Stimulated activated CD4-positive, alpha-beta T cell treated with anti-CD3 and anti-CD28 coated beads, Interleukin-1b, Interleukin-23, amount 100 ng/mL, for 1 hour (primary cell): ENCODE measurements at places on chromosomes 3 and 15.

- DNase-seq: no peak
These were observed 53.1 kb upstream of the CFAP161 start for GRCh38 chr15:81080996-81081395.

GRCh38 chr3:99741588-99741987 is 76.1 kb upstream of the CMSS1 start:
- DNase-seq: no peak

DNA sequence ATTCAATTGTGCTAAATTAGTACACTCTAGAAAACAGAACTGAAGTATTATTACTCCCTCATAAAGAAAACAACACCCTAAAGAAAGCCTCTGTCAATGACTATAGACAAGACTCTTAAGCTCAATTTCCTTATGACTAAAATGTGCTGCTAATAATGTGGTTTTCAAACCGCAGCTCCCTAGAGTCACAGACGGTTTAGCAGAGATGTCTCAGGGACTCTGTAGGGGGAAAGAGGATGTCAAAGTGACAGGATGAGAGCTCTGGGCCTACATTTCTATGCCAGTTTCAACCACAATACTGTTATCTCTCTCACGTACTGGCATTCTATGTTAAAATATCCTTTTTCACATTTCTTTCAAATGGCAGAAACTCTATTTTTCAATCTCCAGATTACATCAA is 37.6 kb upstream of the WDR49 start:
- DNase-seq: no peak

DNA sequence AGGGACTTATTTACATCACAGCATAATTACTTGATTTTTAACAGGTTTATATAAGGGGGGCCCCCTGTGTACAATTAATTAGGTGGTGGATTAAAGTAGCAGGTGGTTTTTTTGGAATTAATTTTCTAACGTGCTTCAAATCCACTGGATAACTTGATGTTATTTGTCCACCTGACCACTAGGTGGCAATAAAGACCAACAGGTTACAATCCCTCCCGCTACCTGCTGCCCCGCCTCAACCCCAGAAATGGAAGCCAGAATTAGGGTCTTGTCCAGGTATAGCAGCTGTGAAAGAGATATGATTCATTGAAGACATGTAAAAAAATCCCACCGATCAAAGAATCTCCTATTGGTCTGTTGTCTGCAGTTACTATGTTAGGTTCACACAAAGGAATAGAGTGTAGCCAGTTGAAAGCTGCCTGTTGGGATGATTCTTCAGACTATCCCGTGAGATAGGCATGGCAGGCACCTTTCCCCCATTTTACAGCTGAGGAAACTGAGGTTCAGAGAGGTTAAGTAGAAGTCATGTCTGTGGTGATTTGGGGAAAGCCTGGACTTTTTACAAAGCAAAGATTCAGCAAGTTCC is 44.0 kb downstream of the MFSD1 start:
- DNase-seq: no peak

DNA sequence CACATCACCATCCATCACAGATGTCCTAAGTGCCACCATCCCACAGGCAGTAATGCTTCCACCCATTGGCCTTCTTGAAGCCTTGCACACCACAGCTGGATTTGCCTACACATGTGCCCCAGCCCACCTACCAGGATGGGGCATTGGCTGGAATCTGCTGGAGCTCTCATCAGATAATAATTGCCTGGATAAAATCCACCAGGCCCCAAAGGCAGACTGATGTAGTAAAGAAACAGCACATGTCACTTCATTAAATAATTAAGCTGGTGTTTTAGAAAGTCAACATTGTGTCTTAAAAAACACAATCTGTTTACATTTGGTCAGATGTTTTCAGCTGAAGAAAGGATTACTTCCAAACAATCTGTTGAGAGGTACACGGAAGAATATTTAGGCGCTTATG is 229.5 kb downstream of the ATP8B4 start:
- no peak for DNase-seq

DNA sequence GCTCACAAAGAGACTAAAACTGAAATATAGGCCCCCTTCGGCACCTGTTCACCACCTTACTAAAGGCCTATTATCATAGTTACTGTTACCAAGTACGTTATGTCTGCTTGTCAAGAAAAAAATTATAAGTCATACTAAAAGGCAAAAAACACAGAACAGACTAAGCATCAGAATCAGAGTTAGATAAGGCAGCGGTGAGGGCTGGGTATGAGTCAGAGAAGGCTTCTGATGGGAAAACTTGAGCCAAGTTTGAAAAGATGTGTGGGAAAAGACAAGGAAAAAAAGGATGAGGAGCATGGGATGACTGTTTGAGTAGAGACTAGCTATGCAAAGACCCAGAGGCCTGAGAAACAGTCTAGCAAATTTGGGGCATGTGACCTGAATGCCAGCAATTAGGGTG is 387.2 kb upstream of the SGO1 start:
- DNase-seq: no peak

DNA sequence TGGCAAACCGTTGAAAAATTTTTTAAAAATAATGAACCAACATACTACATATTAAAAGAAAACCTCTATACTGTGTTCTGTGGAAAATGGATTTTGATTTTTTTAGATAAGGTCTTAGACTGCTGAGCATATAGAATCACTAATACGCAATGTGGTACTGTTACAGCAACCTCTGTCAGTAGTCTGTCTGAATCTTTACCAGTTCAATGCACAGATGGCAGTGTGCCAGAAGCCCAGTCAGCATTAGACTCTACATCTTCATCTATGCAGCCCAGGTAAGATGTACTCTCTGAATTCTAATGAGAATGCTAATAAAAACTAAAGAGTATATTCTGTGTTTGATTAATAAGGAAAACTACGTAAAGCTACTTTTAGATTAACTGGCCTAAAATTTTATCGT is 31.3 kb upstream of the FAH start:
- DNase-seq: no peak

- no peak for DNase-seq
These were observed 129.7 kb downstream of the CMSS1 start for GRCh38 chr3:99947356-99947755.

GRCh38 chr15:32834156-32834555 is 116.4 kb downstream of the GREM1 start:
- DNase-seq: no peak

- DNase-seq: no peak
These were observed 902.1 kb upstream of the SEMA6D start for GRCh38 chr15:46815240-46815639.

DNA sequence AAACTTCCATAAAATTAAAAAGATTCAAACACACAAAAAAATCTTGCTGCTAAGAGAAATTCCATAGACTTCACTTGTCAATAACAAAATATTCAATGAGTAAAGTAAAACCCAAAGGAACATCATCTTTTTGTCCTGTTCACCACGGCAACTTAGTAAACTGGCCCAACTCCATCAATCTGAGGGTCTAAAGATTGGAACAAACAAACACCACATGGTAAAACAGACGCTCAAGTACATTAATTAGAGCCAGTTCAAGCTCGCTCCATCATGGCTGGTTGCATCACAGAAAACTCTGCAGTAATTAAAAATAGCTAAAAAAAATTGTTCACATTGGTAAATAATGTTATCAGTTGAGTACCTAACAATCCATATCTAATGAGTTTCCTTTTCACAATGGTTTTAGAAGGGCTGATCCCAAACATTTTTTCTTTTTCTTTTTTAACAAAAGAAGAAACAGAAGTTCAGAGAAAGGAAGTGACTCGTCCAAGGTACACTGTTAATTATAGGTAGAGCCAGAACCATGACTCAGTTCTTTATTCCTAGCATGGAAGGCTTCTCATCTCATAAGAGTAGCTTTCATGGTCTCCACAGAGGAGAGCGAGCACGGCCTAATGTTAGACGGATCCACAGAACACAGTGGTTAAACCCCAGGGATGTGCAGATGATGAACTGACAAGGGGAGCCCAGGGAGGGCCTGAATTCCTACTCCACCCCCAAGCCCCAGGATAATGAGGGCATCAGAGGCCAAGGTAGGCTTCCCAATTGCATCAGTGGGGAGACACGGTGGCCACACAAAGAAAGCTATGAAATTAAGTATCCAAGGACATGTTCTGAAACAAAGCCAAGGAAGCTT is 79.2 kb upstream of the ARHGEF3 start:
- no peak for DNase-seq

GRCh38 chr3:57234613-57235575 is 7.4 kb downstream of the APPL1 start:
- DNase-seq: no peak

GRCh38 chr3:39144095-39144747 is 9.2 kb downstream of the CSRNP1 start:
- no peak for DNase-seq

DNA sequence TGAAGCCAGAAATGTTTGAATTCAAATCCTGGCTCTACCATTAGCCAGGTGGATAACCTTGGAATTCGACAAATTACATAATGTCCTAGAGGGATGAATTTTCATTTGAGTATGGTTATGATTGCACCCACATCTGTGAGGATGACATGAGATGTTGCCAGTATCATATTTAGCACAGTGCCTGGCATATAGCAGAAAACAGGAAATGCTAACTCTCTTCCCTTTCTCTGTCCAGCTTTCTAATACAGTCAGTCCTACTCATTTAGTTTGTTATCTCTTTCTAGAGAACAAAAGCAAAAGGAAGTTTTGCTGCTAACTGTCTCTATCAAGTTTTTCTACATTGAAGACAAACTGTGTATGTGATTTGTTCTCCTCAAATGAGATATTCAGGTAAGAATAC is 231.7 kb downstream of the CPNE4 start:
- DNase-seq: no peak

DNA sequence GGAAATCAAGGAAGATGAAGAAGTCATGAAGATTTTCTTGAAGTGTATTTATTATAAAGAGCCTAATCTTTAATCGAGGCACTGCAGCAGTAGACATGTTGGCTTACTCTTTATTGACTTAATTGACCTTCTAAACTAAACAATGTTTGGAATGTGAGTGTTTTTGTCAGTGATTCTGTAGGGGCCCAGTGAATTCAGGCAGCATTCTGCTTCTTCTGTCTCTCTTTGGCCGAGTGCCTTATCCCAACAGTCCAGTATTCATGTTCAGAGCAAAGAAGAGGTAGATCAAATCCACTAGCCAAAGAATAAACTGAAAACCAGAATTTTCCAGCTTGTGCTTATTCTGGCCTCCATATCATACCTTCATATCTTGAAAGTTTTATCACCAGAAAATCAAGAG is 55.7 kb downstream of the RLBP1 start:
- DNase-seq: no peak

GRCh38 chr3:124360563-124360962 is 368.6 kb upstream of the ROPN1 start:
- DNase-seq: no peak

GRCh38 chr15:76433798-76434400 is 97.3 kb downstream of the ISL2 start:
- DNase-seq: no peak

- no peak for DNase-seq
These were observed 6.0 kb downstream of the SPATA16 start for GRCh38 chr3:173135059-173135458.

- no peak for DNase-seq
These were observed 55.4 kb upstream of the LRRFIP2 start for GRCh38 chr3:37229740-37230139.

GRCh38 chr3:25465266-25465860 is 37.3 kb downstream of the RARB start:
- DNase-seq: no peak

DNA sequence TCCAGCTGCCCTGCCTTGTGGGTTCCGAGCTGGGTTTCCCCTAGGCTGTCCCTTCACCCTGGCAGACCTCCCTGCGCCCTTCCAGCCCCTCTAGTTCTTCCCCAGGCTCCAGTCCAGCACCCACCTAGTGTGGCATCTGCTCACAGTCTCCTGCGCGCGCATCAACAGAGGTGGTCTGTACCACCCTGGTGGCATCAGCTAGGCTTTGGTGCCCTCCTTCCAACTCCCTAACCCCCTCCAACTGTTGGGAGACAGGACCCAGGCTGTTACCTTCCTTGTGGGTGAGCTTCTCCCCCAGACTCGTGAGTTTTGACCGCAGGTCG is 8.0 kb downstream of the CALML4 start:
- DNase-seq: no peak

DNA sequence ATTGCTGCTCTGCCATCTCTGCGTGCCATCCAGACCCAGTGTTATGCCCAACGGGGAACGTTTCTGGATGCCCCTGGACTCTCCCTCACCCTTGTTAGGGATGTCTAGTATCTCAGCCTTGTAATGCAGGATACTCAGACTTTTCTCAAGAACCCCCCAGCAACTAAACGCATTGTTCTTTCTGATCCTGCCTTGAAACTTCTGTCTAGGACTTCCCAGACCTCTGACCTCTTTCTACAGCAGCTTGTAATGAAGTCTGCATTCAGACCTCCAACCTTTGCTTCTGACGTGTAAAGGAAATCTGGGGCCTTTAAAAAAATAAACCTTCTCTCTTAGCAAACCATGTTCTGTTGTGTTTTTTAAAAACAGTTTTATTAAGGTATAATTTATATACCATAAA is 139.5 kb downstream of the KCNAB1 start:
- DNase-seq: no peak

- no peak for DNase-seq
These were observed 454.2 kb downstream of the GBE1 start for GRCh38 chr3:81307221-81307620.

DNA sequence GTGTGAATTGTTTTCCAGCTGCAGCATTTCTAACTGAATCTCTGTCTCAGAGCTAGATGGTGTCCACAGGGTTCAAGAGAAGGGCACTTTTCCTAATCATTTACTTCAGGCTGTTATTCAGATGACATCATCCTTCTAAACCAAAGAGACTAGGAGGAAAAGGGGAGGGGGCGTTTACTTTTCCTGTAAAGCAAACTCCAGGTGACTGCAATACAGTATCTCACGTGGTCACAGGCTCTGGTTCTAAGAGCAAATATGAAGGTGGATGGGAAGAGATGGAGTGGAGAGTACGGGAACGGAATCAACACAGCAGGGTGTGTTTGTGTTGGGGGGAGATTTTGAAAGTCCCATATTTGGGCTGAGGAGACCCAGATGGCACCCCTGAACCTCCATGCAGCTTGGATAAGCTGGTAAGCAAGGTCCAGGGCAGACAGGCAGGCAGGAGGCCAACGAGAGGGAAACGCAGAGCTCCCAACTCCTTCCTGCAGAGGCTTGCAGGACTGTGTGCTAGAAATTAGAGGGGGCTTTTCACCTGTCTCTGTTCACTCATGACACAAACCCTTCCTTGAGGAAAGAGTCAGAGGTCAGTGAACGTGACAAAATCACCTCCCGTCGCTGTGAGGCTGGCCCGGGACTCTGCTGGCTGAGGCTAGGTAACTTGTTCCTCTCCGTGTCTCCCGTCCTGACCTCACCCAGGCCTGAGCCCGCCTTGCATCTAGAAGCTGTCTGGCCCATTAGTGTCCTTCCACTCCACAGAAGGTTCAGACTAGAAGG is 151.2 kb downstream of the OPA1 start:
- no peak for DNase-seq
